ENCODE measurements at places on chromosomes 1 and 21.
A peak's percentile ranks its signal among the peaks of the same experiment; 100 is the strongest.

DNA sequence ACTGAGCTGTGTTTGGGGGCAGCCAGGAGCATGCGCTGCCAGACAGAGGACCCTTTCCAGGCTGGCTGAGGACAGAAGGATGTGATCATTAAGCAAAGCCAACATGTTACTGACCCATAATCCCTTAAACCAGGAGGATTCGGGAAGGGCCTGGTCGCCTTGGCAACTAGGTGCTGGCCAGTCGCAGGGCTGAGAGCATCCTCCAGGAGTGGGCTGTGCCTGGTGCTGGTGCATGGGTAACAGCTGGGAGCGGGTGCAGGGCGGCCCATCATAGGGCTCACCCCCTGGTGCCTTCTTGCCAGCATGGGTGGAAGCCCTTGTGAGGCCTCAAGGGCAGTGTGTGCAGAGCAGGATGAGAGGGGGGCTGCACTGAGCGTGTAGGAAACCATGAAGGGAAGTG lies 17.2 kb downstream of the CDK18 start:
- DNase-seq: no peak

DNA sequence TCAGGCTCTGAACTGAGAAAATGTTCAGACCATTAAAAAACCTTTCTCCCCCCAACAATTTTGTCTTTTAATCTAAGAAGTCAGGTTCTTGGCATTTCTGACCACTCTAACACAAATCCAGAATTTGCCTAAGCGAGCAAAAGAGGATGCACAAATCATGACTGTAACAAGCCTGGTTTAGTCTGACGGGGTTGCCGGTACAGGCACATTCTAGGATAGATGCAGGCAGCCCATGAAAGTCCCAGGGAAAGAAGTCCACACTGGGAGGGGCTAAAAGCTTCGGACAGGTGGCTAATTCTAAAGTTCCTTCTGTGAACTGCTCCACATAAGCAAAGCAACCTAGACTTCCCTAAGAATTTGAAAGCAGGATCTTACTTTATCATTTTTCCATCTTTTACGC lies 48.0 kb upstream of the KCNE1 start:
- DNase-seq: no peak

DNA sequence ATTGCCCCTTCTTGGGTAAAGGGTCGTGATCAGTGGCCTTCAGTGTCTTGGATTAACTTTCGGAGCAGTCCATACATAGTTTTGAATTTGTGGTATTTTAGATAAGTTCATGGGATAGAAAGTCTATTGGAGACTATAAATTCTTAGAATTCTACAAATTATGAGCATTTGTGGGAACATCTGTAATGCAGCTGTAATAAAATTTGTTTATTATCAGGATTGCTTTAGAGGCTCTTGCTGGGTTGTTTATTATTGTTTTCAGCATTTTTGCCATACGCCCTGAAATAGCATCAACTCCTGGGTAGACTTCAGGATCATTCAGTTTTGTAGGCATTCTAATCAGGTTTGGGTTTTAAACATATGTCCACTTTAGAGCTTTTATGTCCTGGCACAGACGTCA lies 16.1 kb downstream of the LAMC1 start:
- no peak for DNase-seq

DNA sequence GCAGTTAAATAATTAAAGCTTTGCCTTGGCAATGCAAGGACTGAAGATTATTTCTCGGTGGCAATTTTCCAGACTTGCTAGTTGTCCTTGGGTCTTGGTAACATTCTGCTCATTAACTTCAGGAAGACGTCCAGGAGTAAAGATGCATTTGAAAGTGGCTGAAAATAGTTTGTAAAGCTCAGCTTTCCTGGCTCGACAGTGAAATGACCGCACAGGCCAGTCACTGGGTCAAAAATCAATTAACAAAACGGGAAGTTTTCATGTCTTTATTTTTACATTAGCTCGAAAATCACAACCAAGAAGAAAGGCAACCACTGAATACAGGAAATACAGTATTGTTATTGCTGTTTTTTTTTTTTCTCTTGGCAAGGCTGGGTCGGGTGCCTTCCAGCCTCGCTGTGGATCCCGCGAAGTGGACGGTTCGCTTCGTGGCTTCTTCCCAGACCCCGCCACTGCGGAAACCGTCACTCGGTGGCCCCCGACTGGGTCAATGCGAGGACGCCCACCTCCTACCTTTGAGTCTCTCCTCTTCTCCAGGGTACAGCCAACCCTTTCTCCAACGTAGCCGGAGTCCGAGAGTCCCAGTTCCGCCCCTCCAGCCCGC lies 479 bp upstream of the SNX7 start:
- no peak for DNase-seq

- DNase-seq: no peak
These were observed 1.3 kb upstream of the XKR8 start for GRCh38 chr1:27958513-27958912.

GRCh38 chr21:45767071-45768006 lies 123.8 kb downstream of the PCBP3 start:
- no peak for DNase-seq

DNA sequence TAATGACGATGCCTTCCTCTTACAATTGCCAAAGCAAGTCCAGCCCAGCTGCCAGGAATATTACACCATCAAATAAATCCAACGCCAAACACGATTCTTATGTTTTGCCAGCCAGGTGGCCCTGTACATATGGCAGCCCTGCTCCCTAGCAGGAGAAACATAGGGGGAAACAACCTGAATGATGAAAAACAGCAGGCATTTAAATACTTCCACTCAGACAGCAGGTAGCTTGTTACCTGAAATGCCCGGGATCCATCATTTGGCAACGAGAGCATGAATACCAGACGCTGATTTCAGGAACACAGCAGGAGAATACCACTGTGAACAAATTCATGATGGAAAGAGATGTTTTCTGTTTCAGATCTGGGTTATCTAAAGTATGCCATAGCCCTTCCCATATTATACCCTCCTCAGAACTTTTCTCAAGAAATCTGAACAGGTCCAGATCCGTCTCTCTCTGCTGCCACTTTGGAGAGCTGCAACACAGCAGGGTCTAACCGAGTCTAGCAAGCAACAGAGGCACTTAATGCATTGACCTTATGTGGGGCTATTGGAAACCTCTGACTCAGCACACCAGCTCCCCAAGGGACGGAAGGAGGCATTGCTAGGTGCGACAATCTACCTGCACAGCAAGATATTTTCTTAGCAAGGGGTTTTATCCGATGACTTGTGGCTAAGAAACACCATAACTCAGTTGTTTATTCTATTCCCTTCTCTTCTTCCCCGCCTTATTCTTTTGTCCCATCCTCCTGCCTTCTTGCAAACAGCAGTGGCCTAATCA lies 166.3 kb downstream of the BARHL2 start:
- DNase-seq: no peak

DNA sequence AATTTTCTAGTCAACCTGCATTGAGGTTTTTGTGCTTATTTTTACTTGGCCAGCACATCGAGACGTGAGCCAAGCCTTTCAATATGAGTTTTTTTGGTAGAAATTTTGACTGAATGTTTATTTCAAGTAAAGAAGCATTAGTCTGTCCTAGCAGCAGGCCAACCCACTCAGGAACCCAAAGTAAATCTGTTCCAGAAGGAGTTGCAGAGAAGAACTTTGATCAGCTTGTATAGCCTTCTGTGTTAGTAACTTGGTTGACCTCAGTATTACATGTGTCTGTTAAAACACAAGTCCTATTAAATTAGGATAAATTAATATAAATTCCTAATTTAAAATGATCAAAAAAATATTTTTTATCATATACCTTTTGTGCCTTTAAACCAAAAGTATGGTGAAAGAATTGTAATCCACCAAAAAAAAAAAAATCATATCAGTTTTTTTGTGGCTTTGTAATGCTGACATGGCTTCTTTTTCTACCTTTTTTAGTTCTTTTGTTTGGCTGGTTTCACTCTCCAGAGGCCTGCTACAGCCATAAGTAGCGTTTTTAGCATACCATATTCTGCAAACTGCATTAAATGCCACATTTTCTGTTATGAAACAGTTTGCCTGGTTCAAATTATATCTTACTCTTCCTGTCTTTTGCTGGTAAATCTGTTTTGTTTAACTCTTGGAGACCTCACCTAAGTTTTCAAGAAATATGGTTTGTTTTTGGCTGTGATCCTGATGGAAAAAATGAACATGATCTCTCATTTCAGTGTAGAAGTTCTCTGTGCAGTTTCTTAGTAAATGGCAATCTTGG lies 39.5 kb downstream of the ATF6 start:
- no peak for DNase-seq

DNA sequence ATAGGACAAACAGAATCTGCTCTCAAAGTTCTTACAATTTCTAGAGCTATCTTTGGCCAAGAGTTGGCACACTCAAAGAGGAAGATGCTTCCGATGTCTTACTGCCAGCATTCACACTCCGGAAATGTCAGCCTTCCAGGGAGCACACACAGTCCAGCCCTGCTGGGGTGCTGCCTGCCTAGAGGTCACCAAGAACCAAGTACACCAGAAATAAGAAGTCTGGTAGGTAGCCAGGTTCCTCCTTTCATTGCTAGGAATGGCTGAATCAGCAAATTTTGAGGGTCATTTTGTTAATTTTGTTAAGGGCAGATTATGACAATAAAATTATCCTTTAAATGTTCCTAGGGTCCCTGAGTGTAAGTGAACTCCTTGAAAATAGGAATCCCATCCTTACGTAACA lies 77.5 kb downstream of the PLPP3 start:
- DNase-seq: no peak

GRCh38 chr1:17340358-17340757 lies 31.6 kb upstream of the PADI6 start:
- DNase-seq: no peak

DNA sequence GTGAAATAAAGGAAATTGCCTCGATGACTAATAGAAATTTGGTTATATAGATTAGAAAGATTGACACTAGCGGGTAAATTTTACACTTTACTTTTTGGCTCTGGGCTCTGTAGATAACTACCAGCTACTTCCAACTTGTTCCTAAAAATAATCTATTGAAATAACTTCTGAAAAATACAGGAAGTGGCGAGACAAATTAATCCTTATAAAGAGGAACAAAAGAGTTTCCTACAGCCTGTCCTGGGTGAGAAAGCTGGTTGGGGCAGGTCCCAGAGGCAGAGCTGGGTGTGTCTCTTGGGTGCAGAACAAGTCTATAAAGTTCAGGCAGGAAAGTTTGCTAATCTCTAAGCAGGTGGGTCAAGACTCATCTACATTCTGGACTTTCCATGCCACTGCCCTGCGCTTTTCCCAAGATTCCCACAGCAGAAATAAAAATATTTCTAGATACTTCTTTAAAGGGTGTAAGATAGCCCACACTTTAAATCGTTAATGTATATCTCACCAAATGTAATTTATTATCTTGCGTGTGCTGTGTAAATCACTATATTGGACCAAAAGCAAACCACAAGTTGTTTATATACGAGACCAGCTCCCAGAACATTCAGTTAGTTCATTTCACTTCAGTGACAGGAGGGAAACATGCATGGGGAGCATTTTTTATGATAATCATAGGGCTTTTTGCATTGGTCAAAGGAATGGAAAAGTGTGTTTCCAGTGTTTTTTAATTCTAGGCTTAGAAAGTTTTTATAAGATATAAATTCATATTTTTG lies 70.1 kb upstream of the NRIP1 start:
- no peak for DNase-seq

DNA sequence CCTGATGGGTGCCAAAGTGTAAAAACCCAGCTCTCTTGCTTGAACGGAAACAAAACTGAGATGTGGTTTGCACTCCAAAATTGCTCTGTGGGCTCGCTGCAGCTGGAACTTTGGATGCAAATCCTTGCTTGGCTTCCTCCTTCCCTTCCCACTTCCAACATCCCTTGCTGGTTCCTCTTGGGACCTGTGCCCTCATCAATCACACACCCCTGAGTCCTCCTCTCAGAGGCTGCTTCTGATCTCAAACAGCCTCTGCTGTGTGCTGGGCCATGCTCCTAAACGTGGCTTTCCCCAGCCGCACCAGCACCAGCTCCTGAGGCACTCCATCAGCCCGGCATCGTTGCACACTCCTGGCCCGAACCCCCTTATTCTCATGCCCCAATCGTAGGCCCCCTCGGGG lies 124.3 kb upstream of the RAB4A start:
- no peak for DNase-seq

DNA sequence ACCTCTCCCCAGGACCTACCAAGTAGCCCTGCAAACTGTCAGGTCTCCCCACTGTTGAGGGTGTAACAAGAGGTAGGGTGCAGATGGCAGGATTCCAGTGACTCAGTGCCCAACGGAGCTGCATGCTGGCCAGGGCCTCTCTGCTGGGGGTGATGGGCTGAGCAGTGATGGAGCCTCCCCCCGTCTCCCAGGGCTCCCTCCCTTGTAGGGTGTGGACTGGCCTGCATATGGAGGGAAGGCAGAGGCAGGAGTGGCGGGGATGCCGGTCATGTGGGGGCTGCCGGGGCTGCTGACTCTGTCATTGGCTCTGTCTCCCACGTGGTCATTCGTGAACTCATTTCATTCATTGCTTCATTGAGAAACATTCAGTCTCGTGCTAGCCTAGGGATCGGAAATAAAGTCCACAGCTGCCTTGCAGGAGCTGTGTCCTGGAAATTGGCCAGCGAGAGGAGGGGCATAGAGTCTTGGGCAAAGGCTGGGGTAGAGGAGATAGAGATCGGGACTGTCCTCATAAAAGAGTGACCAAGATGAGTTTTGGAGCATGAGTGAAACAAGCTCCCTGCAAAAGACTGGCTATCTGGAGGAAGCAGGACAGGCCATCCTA lies 22.9 kb upstream of the DISP3 start:
- no peak for DNase-seq

GRCh38 chr1:223245411-223245810 lies 102.4 kb upstream of the TLR5 start:
- no peak for DNase-seq

DNA sequence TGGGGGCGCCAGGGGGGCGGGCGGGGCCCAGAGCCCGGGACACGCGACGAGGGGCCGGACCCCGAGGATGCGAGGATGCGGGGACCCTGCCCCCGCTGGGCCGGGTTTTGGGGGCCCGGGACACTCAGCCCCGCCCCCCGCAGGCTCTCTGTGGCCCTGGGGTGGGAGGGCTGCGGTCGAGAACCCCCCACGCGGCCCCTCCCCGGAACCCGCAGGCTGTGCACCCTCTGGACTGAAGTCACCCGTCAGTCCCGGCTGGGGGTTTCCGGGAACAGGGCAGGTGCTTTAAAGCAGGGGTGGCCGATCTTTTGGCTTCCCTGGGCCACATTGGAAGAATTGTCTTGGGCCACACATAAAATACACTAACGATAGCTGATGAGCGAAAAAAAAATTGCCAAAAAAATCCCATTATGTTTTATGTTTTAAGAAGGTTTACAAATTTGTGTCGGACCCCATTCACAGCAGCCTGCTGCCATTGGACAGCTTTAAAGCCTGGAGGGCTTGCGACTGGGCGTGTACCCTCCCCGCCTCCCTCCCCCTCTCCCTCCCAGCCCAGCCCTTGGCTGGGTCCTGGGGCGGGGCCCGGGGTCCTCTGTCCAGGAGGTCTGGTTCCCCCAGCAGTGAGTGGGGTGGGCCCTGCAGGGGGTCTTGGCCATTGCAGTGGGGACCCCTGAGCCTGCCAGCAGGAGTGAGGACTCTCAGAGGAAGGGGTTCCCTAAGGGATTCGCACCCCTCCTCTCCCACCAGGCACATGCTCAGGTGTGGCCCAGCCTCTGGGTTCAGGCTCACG lies 21.6 kb upstream of the C1orf159 start:
- DNase-seq: peak; percentile 68

DNA sequence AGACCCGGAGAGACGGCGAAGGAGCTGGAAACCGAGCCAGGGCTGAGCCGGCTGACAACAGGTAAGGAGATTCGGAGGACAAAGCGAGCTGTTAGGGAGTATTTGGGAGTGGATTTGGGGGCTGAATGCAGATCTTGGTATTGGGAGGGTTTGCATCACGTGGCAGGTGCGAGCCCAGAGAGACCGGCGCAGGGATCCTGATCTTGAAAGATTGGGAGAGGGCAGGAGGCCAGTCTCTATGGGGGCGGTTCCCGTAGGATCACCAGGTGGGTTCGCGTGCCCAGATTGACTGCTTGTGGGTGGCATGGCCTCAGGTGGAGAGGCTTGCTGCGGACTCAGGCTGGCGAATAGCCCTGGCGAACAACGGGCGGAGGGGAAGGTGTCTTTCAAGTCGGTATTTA lies 204 bp downstream of the CIART start:
- DNase-seq: no peak

All from T-helper 9 cell (primary cell).